ENCODE measurements at places on chromosomes 4 and X. TPM values are rescaled to one million over a fixed set of nuclear protein-coding genes. Genes with fewer than 3 reads are reported as not detected.

DNA sequence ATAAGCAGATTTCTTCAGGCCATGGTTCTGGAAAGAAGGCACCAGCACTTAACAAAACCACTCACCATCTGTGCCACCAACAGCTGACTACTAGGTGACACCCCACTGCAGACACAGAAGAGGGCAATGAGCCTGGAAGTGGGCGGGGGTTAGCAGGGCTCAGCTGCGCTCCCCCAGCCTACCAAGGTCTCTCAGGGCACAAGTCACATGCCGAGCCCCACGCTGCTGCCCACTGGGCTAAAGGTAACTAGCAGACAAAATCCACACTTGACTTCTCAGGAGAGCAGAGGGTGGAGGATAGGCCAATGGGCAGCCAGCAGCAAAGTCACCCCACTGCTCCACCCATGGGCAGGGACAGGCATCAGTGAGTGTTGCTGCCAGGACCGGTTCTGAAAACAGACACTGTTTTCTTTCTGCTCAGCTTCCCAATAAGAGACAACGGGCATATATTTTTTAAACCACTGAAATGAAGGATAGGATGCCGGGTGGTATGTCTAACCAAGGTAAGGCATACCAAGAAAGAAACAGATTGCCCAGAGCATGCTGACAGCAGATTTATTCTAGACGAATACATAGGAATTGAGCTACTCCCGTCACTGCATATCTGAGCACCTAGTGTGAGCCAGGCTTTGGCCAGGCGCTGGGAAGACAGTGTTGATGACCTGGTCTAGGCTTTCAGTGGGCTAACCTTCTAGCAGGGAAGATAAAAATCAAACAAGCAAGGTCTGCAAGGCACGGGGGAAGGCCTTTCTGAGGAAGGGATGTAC, 20.1 kb downstream of the ACSL1 start:
- H3K36me3 ChIP-seq = no peaks in the 10 kb centered on the region
- no peak overlapping the region for H3K27ac ChIP-seq
- H3K27me3 ChIP-seq = no peaks in the 10 kb centered on the region
- DNase-seq = peak; percentile 81
- H3K4me3 ChIP-seq = no peak overlapping the region
- peaks cover 32% of the 10 kb centered on the region for H3K4me1 ChIP-seq

GRCh38 chr4:6476893-6477292, 4.5 kb upstream of the PPP2R2C start:
- H3K36me3 ChIP-seq = no peaks in the 10 kb centered on the region
- DNase-seq = no peak
- H3K27ac ChIP-seq = no peak overlapping the region

DNA sequence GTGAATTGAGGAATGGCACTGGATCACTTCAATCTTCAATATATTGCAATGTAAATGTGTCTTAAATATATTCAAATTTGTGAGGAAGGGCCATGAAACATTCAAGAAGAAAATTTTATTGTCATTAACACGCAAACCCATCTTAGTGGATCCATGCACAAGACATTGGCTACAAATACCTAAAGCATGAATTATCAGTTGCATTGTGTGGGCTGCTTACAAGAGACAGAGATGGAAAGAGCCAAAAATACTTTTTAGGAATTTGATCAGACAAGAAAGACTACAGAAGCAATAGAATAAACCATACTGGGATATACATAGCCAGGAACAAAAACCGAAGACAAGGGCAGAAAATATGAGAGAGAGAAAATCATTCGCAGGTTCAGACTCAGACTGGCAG, 616.2 kb upstream of the GRIA3 start:
- no peaks in the 10 kb centered on the region for H3K36me3 ChIP-seq
- H3K4me1 ChIP-seq = peaks cover 14% of the 10 kb centered on the region
- H3K27me3 ChIP-seq = no peaks in the 10 kb centered on the region
- H3K27ac ChIP-seq = no peak overlapping the region
- H3K4me3 ChIP-seq = no peak overlapping the region

GRCh38 chr4:2276581-2277325, 14.8 kb upstream of the MXD4 start:
- DNase-seq = no peak
- H3K4me1 ChIP-seq = no peaks in the 10 kb centered on the region
- H3K27me3 ChIP-seq = no peaks in the 10 kb centered on the region
- no peak overlapping the region for H3K4me3 ChIP-seq
- no peak overlapping the region for H3K27ac ChIP-seq
- no peaks in the 10 kb centered on the region for H3K36me3 ChIP-seq

DNA sequence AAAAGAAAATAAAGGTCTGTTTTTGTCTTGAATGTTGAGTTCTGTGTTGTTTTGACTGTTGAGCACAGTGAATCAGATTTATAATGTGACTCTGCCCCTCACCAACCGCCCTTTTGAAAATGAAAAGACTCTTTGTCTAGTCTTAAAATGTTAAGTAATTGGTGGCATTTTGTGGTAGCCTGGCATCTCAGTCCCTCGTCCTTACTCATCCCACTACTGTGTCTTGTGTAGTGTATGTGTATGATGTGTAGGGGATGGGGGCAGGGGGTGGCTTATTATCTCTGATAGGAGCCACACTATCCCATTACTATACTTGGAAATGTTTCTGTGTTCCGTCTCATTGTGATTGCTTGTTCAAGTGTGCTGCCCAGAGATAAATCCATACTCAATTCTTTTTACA, 12.2 kb downstream of the KLHL34 start:
- no peaks in the 10 kb centered on the region for H3K27me3 ChIP-seq
- DNase-seq = no peak
- no peak overlapping the region for H3K27ac ChIP-seq

DNA sequence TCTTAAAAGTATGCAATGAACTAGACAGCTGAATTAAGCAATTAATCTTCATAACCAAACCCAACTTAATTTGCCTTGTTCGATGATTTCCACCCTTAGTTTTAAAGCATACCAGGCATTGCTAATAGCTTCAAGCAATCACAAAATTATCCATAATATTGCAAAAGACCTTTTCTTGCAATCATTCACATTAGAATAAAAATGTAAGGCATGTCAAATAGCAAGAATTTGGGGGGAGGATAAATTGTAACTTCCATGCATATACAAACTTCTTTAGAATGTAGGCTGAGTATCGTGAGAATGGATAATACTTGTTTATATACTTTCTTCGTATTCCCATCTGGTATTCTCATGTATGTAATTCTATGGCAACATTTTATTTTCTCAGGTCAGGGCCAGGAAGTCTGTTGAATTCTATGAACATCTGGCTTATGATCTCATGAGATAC, 28.7 kb upstream of the BMP2K start:
- H3K4me1 ChIP-seq = peaks cover 14% of the 10 kb centered on the region
- no peaks in the 10 kb centered on the region for H3K27me3 ChIP-seq
- no peak for DNase-seq
- H3K36me3 ChIP-seq = no peaks in the 10 kb centered on the region
- peak overlapping the region; percentile 18 for H3K27ac ChIP-seq

DNA sequence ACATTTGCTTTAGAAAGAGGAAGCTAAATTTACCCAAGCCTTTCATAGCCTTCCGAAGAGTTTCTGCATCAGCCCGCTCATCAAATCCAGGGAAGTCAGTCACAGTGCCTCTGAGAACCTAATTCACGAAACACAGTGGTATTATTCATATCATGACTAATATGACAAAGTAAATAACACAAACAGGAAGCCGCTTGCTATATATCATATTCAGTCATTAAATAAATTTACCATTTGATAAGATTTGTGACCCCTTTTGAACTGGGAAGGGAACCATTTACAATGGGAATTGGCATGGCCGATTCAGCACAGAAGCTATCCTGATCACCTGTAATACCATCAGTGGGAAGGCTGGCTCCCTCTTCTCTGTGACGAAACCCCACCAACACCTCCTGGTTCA, 10.5 kb downstream of the ANXA5 start:
- peak overlapping the region; percentile 11 for H3K27ac ChIP-seq
- no peak overlapping the region for H3K4me3 ChIP-seq
- peaks cover 68% of the 10 kb centered on the region for H3K36me3 ChIP-seq
- H3K4me1 ChIP-seq = peaks cover 35% of the 10 kb centered on the region

GRCh38 chr4:81214881-81215868, at the start of gene PRKG2:
Gene PRKG2, minus strand, starts transcription at chr4:81215222. Its CDS starts 10,175 bp downstream, at chr4:81205047.
- no peaks in the 10 kb centered on the region for H3K4me1 ChIP-seq
- DNase-seq = peak; percentile 77
- no peak within 1 kb of the TSS for H3K27ac ChIP-seq

GRCh38 chr4:72987741-72988729, 81.5 kb downstream of the COX18 start:
- H3K36me3 ChIP-seq = no peaks in the 10 kb centered on the region
- peaks cover 7% of the 10 kb centered on the region for H3K4me1 ChIP-seq
- H3K27me3 ChIP-seq = no peaks in the 10 kb centered on the region
- no peak overlapping the region for H3K4me3 ChIP-seq

DNA sequence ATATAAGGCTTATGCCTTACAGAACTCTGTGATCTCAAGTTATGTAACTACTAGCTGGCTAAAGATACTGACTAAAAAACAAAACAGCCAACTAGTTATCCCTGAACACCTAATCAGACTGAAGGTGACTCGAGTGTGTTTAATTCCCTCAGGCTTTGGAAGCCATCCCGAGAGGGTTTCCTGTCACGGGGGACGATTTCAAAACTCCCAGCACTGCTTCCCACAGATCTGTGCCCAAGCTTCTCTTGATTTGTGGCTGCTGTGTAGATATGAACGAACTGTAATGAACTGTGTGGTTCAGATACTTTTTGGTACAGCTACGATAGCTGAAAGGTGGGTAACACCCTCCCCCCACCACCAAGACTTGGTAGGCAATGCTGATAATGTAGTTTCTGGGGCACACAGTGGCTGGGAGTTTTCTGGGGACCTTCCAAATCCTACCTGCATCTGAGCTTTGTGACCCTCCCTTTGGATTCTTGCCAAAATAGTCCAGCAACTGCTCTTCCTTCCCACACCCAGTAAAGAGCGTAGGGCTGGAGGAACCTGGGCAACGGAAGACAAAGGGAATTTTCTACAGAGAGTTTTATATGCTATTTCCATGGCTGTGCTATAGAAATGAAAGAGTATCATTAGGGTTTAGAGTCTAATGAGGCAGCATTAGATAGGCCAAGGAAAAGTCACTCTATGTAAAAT, 148.8 kb downstream of the MGST2 start:
- no peak for DNase-seq
- no peak overlapping the region for H3K4me3 ChIP-seq
- H3K4me1 ChIP-seq = peaks cover 16% of the 10 kb centered on the region
- no peak overlapping the region for H3K27ac ChIP-seq
- H3K27me3 ChIP-seq = peaks cover 1% of the 10 kb centered on the region

DNA sequence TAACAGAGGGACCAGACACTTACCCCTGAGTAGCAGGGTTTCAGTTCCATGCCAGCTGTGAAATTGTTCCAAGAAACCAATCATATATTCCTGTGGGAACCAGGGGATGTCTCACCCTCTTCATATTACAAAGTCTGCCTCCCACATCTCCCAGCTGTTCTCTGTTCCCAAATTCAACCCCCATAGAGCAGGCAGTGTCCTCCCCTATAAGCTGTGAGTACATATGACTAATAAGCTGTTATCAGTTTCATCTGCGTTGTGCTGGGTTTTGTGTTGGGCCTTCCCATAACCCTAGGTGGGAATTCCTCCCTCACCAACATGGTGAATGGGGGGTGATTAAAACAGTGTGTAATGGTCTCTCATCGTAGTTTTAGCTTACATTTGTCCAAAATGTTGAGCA, 41.0 kb downstream of the CEP44 start:
- H3K36me3 ChIP-seq = no peaks in the 10 kb centered on the region
- peaks cover 11% of the 10 kb centered on the region for H3K4me1 ChIP-seq
- no peak overlapping the region for H3K4me3 ChIP-seq
- DNase-seq = no peak
- H3K27me3 ChIP-seq = no peaks in the 10 kb centered on the region

DNA sequence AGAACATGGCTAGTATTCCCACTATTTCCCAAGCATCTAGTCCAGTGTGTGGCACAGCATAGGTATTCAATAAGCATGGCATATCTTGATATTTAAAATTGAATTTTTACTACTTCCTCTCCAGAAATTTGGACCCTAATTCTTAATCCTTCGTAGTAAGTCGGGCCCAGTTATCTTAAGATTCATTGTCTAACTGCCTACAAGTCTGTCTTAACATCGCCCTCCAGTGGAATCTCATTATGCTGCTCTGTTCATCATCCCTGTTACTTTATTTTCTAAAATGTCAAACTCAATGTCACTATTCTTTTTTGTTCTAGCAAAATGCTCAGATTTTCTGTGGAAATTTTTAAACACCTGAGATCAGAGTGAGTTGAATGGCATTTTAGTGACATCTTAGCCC, 606.2 kb downstream of the KLHL13 start:
- no peaks in the 10 kb centered on the region for H3K36me3 ChIP-seq
- H3K27ac ChIP-seq = no peak overlapping the region
- no peak overlapping the region for H3K4me3 ChIP-seq
- DNase-seq = no peak

DNA sequence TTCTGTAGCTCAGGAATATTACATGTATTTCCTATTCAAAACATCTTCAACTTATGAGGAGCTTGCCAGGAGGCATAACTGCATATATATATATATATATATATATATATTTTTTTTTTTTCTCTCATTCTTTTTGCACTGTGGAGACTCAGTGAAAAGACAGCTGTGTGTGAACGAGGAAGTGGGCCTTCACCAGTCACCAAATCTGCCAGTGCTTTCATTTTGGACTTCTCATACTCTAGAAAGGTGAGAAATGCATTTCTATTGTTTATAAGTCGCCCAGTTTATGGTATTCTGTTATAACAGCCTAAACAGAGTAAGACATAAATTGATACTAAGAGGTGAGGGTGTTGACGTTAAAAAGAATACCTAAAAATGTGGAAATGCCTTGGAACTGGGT, 710.6 kb downstream of the TRAM1L1 start:
- no peaks in the 10 kb centered on the region for H3K27me3 ChIP-seq
- no peaks in the 10 kb centered on the region for H3K36me3 ChIP-seq
- DNase-seq = no peak
- no peak overlapping the region for H3K27ac ChIP-seq
- H3K4me3 ChIP-seq = no peak overlapping the region

The TFDP3 gene
- total RNA-seq = not detected

The TASL gene
- not detected for total RNA-seq

The SLC25A5 gene
- 165 TPM for total RNA-seq

The DUX4 gene
- total RNA-seq = not detected

The CSAG1 gene
- total RNA-seq = not detected

The GNRHR gene
- total RNA-seq = not detected
